Body of pancreas (tissue), 4 donors: ENCODE measurements at places on chromosomes 7 and 10. TPM values are rescaled to one million over a fixed set of nuclear protein-coding genes. Genes with fewer than 3 reads are reported as not detected.

Gene PLCE1
- total RNA-seq, result 3.9 TPM

DNA sequence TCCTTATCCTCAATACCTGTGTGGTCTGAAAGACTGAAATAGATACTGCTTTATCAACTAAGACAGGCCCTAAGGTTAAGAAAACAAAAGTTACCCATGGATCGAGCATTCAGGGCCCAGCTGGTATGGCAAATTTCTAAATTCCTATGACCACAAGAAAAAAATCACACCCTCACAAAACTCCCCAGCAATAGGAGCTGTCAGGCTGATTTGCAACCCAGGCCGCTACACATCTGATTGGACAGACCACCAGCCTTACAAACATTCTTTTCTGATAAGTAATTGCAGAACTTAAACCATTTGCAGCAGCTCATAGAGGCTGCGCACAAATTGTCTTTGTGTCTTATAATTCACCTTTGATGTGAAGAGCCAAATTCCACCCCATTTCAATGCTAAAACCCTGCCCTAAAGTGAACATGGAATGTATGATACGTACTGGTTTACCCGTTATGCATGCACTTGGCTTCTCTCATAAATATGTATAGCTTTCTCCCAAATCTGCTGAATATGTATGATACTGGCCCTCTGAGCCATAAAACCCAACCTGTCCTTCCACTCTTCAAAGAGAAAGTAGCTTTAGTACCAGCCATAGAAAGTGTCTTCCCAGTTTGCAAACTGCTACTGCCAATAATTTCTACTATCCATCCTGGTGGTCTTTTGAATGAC is 842.5 kb downstream of the GRID1 start:
- no peak for DNase-seq

Gene PIP
- total RNA-seq, result not detected

DNA sequence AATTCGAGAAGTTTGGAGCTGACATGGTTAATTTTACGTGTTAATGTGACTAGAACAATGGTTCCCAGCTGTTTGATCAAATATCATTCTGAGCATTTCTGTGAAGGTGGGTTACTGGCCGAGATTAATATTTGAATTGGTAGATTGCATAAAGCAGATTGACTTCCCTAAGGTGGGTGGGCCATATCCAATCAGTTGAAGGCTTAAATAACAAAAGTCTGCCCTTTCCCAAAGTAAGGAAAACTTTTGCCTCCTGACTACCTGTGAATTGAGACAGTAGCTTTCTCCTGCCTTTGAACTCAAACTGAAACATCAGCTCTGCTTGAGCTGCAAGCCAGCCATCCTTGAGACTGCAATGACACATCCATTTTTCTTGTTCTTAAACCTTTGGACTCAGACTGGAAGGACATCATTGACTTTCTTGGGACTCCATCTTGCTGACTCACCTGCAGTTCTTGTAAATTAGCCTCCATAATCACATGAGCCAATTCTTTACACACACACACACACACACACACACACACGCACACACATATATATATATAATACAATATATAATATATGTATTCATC is 63.1 kb upstream of the LRRTM3 start:
- no peak for DNase-seq

DNA sequence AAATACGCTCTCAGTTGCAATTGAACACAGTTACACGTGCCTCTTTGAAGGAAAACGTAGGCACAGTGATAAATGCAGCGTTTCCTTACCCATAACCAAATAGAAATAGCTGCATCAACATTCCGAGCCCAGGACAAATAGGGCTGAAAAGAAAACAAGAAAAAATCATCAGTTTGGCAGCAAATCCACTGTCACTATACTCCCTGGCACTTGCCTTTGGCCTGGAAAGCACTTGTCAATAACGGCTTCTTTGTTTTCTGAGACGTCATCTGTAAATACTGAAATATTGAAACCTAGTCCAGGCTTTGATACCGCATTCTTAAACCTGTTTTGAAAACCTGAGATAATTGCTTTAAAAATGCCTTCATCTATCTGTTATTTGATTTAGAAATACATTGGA is 167.2 kb upstream of the AKR1E2 start:
- DNase-seq, result no peak

DNA sequence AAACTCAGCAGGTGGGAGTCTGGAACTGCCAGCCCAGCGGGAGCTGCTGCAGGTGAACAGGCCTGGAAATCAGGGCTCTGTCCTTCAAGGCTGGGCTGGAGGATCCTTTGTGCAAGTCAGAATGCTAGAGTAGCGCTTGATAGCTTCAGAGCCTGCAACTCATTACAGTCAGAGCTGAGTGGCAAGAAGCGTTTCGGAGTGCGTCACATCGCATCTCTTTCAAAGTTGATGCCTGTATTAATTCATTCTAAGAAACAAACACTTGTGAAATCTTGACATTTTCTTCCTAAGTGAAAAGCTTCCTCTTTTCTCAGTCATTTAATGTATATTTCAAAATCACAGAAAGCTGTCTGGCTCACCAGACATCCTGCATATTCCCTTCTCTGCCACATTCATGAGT is 121.2 kb upstream of the NPS start:
- DNase-seq, result no peak

GRCh38 chr10:13589316-13589715 is 2.6 kb downstream of the PRPF18 start:
- DNase-seq, result no peak

Gene PAX4
- total RNA-seq, result not detected

Gene EPO
- total RNA-seq, result 1.3 TPM

Gene STAG3
- total RNA-seq, result not detected

Gene MKX
- 0.33 TPM for total RNA-seq

GRCh38 chr7:106623853-106624252 is 37.1 kb downstream of the CCDC71L start:
- no peak for DNase-seq

- DNase-seq, result no peak
Measured at GRCh38 chr7:130458257-130458656, 17.4 kb upstream of the CEP41 start.

DNA sequence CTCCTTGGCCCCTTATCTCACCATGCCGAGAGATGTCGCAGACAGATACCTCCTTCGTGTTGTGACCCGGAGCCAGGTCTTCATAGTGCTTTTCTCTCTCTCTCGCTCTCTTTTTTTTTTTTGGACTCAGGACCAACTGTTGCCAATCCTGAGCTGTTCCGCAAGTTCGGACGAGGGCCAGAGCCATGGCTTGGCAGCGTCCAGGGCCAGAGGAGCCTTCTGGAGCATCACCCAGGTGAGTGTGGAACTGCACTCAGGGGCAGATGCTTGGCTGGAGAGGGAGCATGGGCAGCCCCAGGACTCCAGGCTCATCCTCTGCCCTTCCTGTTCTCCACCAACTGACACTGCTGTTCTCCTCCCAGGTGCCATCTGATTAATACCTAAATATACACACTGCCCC is 7.8 kb downstream of the ZNF862 start:
- no peak for DNase-seq

DNA sequence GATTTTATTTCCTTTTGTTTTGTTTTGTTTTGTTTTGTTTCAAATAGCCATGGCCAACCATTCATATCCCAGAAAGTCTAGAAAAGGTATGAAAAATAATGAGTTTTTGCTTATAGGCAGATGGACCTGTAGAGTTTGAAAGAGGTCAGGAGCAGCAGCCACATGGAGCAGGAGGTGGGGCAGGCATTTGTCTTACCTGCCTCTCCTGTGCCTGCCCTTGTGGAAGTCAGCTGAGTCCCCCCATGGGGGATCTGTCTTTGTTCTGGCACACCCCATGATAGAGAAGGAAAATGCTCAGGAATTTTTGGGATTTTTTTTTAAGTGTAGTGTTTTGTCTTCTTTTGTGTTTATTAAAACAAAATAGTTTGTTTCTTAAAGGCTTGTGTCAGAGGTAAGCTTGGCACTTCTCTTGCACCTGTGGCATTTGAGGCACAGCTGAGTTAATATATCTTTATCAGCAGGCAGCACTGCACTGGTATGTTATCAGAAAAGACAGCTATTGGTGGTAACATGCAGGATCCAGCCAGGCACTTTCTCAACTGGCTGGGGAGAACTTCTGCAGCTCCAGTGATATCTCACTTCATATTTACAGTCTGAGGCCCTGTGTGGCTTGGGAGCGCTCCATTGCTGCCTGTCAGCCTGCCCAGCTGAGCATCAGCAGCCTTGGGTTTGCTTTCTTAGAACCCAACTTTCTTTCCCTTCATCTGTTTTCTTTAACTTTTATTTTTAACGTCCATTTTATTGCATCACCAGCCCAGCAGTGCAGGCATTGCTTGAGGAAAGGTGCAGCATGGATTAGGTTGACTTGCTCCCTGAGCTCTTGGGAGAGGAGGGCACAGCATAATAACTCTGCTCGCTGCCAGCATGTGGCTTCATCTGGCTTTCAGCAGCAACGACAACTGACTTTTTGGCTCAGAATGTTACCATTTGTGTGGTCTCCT is 44.4 kb downstream of the LRRC4 start:
- DNase-seq, result peak; percentile 79

- no peak for DNase-seq
Measured at GRCh38 chr7:19020062-19020461, 97.4 kb downstream of the TWIST1 start.

DNA sequence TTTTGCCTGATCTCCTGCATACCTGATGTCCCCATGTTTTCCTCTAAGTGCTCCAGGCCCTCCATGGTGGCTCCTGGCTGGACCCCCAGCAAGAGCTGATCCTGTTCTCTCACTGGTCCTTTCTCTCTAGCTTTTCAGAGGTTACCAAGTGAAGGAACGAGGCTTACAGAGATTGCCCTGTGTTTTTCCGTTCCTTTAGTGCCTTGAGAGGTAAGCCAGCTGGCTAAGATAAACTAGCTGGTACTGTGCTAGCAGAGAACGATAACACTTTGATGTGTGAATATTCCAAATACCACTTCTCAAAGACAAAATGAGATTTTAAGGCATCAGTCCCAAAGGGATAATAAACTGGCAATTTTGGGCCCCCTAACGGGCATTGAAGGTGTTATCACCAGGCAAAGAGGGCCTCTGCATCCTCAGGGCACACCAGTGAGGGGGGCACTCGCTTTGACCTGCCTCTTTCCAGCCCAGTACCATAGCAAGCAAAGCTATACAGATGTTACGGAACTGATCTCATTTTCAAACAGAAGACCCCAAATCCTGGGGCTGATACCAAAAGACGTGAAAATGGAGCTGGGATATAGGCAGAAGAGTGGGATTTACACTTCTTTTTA is 8.4 kb upstream of the CCNY start:
- DNase-seq, result no peak

- DNase-seq, result no peak
Measured at GRCh38 chr10:47334466-47335295, 12.4 kb downstream of the GDF2 start.

Gene CAMK1D
- total RNA-seq, result 14.2 TPM

Gene FOXL3
- total RNA-seq, result not detected

DNA sequence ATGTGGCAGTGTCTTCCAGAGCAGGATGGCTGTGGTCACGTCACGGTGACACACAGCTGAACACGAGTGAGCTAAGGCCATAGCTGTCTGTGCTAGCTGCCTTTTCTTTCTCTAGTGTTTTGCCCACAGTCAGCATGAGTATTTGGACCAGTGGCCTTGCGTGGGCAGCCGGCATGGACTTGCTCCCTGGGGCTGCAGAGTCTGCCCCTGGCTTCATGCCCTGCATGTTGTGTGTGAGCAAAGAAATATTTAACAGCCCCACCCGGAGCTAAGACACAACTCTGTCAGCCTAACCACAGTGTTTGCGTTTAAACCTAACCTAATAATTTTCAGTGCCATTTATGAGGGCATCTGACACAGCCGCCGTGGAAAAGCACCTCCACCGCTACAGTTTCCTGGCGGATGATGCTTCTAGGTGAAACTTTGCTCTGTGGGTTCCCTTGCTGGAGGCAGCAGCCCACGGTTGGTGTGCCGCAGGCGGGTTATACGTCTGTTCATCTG is 14.6 kb downstream of the CHST12 start:
- DNase-seq, result no peak

DNA sequence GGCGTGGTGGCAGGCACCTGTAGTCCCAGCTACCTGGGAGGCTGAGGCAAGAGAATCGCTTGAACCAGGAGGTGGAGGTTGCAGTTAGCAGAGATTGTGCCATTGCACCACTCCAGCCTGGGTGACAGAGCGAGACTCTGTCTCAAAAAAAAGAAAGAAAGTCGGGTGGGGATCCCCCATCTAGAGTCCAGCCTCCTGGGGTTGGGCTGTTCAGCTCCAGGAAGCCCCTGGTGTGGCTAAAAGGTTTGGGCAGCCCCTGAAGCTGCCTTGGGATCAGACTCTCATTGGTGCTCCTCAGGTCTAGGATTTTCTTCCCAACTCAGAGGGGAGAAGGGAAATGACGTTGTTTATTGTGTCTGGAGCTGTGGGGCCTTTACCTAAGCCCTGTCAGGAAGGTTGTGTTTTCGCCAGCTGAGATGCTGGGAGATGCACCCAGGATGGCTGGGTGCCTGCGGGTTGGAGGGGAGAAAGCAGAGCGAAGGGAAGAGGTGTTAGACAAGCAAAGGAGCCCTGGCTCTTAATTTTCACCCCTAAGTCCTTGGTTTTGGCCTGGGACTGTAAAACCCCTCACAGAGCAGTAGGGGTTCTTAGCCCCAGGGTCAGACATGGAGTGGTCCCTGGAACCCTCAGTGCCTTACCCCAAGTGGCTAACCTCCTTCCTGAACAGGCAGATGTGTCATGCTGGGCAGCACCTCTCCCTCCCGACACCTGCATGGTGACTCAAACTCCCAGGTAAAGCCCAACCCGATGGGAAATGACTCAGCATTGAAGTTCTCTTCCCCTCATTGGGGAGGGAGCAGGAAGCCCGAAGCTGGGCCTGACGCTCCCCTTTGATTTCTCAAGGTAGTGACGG is 21.1 kb downstream of the PLAU start:
- DNase-seq, result peak; percentile 51

Gene OR2A12
- not detected for total RNA-seq

Gene CACNA2D1
- 32.0 TPM for total RNA-seq

Gene TDRD1
- total RNA-seq, result 0.99 TPM

DNA sequence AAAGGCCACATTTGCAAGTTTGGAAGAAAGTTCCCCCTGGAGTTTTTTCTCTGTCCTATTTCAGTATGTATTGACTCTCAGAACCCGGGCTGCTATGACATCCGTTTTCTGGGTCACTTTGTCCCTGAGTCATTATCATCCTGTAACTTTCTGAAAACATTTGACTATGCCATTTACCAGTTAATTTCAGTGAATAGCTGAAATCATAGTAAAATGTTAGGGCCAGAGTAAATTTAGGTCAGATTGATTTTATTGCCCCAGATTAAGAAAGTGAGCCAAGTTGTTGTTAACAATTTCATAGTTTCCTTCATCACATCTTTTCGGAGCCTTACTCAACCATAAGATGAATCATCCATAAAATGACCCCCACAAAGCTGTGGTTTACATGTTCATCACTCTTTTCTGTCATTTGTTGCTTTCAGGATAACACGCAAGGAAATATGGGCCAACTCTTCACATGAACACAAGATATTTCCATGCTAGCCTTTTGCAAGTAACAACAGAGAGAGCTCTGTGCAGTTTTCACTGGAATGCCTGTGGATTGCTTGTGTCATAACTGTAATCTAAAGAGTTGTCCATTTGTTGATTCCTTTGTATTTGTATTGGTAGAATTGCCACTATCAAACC is 3.9 kb upstream of the MACC1 start:
- DNase-seq, result no peak

- peak; percentile 35 for DNase-seq
Measured at GRCh38 chr7:7641129-7641663, 644 bp downstream of the UMAD1 start.
